T1000 (cell line): ENCODE measurements at places on chromosomes 6 and 20.
A peak's percentile ranks its signal among the peaks of the same experiment; 100 is the strongest.

DNA sequence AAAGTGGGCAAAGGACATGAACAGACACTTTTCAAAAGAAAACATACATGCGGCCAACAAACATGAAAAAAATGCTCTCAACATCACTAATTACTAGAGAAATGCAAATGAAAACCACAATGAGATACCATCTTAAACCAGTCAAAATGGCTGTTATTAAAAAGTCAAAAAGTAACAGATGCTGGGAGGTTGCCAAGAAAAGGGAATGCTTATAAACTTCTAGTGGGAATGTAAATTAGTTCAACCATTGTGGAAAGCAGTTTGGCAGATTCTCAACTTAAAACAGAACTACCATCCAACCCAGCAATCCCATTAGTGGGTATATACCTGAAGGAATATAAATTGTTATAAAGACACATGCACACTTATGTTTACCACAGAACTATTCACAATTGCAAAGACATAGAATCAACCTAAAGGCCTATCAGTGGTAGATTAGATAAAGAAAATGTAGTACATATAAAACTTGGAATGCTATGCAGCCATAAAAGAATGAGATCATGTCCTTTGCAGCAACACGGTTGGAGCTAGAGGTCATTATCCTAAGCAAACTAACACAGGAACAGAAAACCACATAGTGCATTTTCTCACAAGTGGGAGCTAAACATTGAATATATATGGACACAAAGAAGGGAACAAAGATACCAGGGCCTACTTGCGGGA is 16.3 kb downstream of the CENPQ start:
- no peak for DNase-seq

DNA sequence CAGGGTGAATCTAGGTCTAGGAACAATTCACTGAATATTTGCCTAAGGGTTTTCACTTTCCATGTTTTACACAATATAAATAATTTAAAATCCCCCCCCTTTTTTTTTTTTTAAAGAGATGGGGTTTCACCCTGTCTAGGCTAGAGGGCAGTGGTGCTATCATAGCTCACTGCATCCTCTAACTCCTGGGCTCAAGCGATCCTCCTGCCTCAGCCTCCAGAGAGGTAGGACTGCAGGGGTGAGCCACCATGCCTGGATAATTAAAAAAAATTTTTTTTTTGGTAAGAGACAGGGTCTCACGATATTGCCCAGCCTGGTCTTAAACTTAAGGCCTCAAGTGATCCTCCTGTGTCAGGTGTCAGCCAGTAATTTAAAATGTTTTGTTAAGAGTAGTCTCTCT is 17.8 kb downstream of the QKI start:
- no peak for DNase-seq

- DNase-seq, result no peak
These were observed 80.2 kb downstream of the EYA2 start for GRCh38 chr20:46974669-46975434.

GRCh38 chr6:6125495-6125894 is 118.8 kb upstream of the NRN1 start:
- no peak for DNase-seq

DNA sequence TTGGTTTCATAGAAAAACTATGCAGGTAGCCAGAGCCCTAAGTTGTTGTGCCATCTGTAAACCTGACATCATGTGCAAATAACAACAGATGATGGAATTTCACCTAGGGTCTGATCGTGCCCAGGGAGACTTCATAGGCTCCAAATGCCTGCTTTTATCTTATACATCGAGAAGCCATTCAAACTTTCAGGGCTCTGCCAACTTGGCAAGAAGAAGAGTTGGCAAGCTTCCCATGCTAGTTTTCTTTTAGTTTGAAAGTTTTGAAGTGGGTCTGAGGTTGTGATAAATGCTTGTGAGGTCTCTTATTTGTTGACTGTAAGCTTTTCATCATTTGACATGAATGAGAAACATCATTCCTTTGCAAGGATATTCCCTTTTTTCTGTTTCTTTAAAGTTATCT is 175.4 kb upstream of the FLRT3 start:
- no peak for DNase-seq

DNA sequence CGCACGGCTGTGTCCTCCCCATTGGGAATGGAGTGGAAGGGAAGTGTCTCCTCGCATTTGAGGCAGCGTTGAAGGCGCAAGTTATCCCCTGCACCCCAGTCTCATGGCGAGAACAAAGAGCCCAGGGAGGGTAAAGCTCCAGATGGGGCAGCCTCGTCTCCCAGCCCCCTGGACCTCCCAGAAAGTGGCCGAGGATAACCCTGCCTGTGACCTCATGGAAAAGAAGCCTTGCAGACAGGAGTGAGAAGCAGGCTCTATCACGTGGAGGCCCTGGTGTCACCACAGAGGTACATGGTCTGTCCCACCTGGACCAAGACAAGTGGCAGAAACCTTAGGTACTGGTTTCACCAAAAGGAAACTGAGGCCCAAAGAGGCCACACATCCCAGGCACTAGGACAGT is 134.8 kb upstream of the RPS6KA2 start:
- DNase-seq, result no peak

DNA sequence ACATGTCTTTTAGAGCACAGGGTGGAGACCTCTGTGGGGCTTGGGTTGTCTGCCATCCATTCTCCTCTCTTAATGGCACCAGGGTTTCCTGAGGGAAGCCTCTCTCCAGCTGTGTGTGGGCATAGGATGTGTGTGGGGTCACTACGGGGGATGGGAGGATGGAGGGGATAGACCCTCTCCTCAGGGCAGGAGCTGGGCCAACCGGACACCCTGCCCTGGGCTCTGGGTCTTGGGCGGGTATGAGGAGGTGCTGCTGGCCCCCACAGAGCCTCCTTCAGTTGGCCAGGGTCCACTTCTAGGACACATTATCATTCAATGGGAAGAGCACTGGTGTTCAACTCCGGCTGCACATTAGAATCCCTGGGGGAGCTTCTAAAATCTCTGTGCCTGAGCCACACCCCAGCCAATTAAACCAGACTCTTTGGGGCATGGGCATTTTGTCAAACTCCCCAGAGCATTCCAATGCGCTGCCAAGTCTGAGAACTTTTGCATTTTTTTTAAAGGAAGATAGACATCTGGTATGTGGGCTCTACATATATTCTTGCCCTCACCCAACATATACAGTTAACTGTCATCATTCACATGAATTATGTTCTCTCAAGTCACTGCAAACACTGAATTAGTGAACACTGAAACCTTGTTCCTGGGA is 38.5 kb downstream of the TRAM2 start:
- no peak for DNase-seq

DNA sequence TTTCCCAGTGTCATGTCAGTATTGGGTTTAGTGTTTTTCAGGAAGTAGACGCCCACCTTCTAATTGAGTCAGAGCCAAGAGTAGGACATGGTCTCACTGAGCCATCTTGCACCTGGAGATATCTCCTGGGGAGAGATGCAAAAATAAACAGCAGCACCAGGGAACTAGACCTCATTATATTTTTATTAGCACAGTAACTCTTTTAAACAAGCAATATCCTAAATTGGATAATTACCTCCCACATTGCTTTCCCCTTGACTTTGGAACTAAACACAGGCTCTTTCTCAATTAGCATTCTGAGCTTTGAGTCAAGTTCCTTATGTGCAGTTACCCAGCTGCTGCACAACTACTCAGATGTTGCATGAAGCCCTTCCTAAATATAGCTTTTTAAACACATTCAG is 175.4 kb downstream of the IBTK start:
- DNase-seq, result no peak

DNA sequence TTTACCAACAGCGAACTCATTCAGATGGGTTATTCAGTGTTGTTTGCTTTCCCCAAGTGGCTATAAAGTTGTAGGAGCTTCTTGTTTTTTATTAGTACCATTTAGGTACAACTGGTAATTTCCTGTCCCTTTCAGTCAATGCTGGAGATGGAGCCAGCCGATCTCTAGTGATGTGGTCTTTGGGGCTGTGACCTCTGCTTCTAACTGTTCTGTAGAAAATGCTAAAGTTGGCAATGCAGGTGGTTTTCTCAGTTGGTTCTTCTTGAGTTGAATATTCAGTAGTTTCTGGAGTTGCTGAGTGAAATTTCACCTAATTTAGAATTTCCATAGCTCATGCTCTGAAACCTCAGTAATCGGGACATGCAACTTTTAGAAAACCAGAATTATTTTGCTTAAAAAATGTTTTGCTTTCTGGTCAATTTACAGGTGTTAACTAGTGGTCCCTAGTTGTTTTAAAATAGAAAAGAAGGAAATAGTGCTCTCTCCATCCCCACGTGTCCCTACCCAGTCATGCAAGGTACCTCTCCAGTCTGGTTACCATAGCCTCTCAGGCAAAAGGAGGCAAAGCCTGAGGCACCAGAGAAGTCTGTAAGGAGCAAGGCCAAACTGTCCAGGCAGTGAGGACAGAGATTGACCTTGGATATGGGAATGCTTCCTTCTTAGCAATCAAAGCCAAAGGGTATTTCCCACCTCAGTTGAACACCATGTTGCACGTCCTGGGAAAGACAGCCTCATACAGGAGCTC is 27.3 kb upstream of the GABRR1 start:
- DNase-seq, result no peak

DNA sequence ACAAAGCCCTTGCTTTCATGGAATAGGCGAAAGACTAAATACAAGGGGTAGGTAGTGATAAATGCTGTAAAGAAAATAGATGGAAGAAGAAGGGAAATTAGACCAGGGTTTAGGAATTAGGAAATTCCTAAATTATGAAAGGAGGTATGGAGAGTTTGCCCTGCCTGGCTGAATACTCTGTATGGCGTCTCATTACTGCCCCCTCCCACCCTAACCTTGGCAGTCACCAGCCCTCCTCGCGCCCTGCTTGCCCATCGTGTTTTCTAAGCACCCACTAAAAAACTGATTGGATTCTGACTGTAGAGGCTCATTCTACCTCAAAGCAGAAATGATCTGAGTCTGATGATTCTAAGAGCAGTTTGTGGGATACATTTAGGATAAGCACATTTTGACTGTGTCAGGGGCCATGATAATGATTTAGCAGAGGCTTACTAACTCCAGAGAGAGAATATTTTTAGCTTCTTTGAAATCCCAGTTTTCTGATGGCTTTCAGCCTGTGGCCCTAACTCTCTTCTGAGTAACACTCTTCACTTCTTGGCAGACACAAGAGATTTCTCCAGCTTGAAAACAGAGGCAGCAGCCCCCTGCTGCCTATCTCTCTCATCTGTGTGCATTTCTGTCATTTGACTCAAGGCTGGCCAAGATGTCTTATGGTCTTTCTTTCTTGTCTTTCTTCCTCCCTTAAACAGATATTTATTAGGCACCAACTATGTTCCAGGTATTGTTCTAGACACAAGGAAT is 1.4 kb upstream of the CHD6 start:
- DNase-seq, result no peak

DNA sequence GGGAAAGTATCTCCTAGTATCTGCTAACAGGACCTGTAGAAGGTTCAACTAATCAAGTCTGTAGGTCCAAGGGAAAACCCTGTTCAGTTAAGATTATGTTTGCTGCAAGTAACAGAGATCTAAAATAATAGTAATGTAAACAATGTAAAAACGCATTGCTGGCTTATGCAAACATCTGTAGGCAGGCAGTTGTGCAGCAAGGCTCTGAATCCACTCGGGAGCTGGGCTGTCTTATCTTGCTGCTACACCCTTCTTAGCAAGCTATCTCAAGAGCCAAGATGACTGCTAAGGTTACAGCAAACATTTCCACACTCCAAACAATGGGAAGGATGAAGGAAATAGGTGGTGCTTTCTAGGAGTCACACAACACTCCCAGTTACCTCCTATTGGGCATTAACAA is 397.3 kb upstream of the NRSN1 start:
- no peak for DNase-seq

- DNase-seq, result no peak
These were observed 4.8 kb upstream of the RBPJL start for GRCh38 chr20:45301824-45302271.

GRCh38 chr6:99305021-99305554 is 44.4 kb downstream of the FAXC start:
- no peak for DNase-seq

- peak; percentile 33 for DNase-seq
These were observed 49.7 kb upstream of the BHLHE23 start for GRCh38 chr20:63056236-63057170.

GRCh38 chr6:14614631-14615030 is 497.1 kb downstream of the CD83 start:
- no peak for DNase-seq

GRCh38 chr6:166489301-166490155 is 97.0 kb downstream of the RAMACL start:
- DNase-seq, result no peak

GRCh38 chr6:89375427-89376267 is 23.1 kb upstream of the UBE2J1 start:
- DNase-seq, result no peak

- no peak for DNase-seq
These were observed 84.8 kb upstream of the MPC1 start for GRCh38 chr6:166467436-166468000.

DNA sequence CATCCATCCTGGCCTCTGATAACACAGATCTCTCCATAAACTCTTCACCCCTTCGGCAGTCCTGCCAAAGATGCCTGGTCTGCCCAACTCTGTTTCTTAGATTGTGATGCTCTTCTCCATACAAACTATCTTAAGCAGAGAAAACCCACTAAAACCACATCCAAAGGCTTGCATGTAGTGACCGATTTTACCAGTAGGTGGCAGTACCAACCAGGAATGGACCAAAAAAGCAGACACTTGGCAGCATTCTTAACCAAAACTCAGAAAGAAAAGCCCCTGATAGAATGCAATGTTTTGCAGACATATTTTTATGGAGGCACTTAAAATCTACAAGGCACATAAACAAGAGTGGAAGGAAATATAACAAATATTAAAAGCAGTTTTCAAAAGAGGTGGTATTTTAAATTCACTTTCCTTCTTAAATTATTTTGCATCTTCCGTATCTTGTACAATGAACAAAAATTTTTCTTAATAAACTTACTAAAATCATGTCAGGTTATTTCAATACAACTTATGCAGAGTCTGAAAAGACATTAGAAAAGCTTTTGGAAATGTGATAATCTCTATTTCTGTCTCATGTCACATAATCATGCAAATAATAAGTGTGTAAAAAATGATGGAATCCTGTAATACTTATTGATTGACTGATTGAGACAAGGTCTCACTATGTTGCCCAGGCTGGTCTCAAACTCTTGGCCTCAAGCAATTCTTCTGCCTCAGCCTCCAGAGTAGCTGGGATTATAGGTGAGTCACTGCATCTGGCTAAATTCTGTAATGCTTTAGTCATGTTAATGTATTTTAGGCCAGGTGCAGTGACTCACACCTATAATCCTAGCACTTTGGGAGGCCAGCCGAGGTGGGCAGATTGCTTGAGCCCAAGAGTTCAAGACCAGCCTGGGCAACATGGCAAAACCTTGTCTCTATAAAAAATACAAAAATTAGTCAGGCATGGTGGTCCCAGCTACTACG is 29.4 kb downstream of the LRP11 start:
- peak; percentile 59 for DNase-seq
